ENCODE measurements at places on chromosomes 12 and 14.

DNA sequence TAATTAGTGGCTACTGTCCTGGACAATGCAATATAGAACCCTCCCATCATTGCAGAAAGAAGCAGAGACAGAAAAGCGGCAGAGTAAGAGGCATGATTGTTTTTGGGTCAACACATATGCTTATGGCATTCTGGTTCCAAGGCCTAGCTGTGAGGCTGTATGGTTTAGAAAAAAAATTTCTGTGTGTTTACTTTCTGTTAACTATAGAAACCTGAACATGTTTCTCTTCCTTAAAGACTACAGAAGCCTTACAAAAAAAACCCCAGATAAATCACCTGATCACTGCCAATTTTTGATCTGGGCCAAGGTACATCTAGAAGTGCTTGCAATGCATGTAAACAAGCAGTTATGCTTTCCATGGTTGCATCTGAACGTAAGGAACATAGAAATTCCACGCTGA is 100.0 kb upstream of the HECTD1 start:
- no peak for DNase-seq

- no peak for DNase-seq
Observed at GRCh38 chr12:52975204-52975603, 26.3 kb downstream of the KRT18 start.

DNA sequence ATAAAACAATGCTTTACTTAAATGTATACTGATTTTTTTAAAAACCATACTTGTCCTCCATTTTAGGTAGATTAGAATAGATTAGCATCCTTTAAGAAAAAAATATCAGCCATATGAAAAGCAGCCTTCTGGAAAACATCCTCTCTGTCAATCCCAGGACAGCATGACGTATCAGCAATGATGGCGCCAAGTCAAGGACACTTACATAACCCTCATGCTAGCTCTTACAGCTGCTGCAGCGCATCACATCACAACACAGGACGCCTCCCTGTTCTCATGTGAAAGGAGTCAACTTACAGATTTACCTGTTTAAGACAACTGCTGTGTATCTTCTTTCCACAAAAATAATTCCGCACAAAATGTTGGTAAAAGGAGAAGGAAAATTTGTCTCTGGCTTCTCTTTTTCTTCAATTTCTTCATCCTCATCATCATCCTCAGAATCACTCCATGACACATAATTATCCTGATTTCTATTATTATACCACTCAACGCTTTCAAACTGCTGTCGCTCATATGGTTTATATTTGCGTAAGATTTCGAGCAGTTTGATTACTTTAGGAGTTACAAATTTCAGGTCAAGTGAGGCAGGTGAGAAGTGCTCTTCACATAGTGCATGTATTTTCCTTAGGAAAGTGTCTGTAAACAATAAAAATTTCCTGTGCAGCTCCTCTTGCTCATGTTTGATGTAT is 33.3 kb downstream of the DICER1 start:
- DNase-seq, result no peak

DNA sequence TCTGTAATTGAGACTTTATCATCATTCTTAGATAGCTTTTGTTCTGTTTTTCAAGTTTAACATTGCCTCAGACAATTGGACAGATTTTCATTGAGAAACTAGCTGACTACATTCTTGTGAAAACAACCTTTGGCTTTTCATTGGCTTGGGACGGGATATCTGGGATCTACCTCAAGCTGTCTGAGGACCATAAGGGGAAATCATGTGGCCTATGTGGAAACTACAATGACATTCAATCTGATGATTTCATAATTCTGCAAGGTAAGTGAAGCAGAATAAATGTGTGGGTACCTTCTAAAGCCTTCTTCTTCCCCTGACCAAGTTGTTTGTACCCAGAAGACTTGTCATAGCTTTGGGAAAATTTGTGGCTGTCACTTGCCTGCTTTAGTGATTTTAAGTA is 133.5 kb downstream of the OTOGL start:
- DNase-seq, result no peak

GRCh38 chr12:78308701-78309100 is 478.0 kb downstream of the NAV3 start:
- no peak for DNase-seq
